Stimulated activated CD4-positive, alpha-beta T cell treated with anti-CD3 and anti-CD28 coated beads, Interleukin-4, amount 100 ng/mL, for 24 hours (primary cell): ENCODE measurements at places on chromosomes 1 and 21.

GRCh38 chr1:2630498-2631135 is 2.2 kb downstream of the MMEL1 start:
- DNase-seq = no peak

GRCh38 chr1:160342526-160342925 is 524 bp downstream of the COPA start:
- DNase-seq = peak; percentile 5

GRCh38 chr1:202063093-202063492 is 52.7 kb downstream of the ELF3 start:
- no peak for DNase-seq

DNA sequence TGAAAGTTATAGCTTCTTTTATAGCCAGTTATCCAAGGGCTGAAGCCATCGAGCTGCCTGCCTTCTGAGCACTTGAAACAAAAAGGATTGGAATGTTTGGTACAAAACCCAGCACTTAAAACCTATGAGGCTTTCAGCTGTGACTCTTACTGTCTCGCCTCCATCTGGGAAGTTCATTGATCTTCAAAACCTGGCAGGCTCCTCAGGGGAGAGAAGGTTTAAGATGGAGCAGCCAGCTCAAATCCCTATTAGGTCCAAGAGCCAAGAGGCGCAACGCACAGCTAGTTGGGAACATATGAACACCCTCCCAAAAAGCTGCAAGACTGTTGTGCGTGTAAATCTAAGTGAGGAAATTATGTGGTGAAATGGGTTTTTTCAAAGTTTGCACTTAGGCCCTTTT is 33.4 kb downstream of the BACE2 start:
- no peak for DNase-seq

DNA sequence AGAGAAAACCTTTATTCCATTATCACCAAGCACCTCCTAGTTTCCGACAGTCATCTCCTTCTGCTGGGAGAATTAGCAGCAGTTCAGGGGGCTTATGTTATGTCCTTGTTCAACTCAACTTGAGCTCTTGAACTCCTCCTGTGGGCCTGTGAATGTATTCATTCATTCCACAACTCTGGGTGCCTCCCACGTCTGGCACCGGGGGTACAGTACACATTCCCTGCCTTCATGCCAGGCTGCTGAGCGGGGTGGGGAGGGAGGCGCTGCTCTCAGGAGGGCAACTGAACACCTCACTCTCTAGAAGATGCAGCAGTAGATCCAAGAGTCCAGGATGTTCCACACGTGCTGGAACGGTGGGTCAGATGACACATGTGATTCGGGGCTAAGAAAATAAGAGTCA is 4.3 kb upstream of the MX2 start:
- no peak for DNase-seq

- DNase-seq = no peak
These were observed 1.3 kb downstream of the USF1 start for GRCh38 chr1:161044535-161044907.

DNA sequence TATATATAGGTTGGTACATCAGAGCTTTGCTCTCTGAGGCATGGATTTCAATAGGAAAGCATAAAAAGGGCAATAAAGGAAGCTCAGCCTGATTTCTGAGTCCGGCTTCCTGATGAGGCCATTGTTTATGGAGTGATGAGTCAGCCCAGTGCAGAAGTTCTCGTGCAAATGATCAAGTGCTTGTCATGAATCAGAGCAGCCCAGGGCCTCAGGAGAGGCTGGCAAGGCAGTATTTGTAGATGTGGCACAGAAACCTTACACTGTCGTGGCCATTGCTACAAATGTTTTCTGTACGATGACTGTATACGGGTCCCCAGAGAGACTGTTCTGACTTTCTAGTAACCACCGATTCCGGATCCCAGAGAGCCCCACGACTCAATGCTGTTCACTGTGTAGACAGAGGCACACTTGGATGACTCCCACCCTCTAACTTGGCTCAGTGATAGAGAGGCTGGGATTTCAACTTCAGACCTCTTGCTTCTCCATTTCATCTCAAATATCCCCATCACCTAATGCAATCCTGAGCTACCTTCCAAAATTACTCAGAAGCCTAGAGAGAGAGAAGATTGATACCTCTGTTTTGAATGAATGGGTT is 26.8 kb downstream of the UMODL1 start:
- DNase-seq = no peak

- DNase-seq = no peak
These were observed 9.6 kb downstream of the CCDC185 start for GRCh38 chr1:223402790-223403142.

GRCh38 chr1:18883636-18884418 is 18.5 kb downstream of the ALDH4A1 start:
- peak; percentile 77 for DNase-seq

GRCh38 chr1:82598337-82598736 is 797.6 kb downstream of the ADGRL2 start:
- no peak for DNase-seq

GRCh38 chr1:156639601-156640101 is 2.3 kb upstream of the BCAN start:
- DNase-seq = no peak

DNA sequence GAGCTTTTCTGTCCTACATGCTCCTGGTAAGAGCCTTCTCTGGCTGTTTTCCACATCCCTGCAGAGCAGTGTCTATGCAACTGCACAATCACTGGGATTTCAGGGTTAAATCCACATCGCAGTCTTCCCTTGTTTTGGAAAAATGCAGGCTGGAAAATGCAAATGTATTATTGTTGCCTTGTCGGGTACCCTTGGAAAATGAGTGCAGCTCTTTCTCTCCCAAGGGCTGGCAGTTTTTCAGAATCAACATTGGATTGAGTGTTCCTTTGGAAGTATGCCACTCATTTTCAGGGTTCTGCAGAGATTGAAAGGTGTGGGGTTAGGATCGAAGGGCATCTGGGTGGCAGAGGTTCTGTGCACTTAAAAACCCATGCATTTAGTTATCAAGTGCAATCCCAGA is 3.2 kb downstream of the NOS1AP start:
- no peak for DNase-seq

DNA sequence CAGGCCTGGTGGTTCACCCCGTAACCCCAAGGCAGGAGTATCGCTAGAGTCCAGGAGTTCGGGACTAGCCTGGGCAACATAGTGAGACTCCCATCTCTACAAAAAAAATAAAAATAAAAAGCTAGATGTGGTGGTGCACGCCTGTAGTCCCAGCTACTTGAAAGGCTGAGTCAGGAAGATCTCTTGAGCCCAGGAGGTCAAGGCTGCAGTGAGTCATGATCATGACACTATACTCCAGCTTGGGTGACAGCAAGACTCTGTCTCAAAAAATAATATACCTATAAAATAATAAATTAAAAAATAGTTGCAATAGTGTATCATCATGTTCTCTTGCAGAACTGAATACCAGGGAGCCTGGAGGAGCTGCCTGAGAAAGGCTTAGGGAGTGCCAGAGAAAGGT is 19.9 kb upstream of the TMEM39B start:
- DNase-seq = no peak

DNA sequence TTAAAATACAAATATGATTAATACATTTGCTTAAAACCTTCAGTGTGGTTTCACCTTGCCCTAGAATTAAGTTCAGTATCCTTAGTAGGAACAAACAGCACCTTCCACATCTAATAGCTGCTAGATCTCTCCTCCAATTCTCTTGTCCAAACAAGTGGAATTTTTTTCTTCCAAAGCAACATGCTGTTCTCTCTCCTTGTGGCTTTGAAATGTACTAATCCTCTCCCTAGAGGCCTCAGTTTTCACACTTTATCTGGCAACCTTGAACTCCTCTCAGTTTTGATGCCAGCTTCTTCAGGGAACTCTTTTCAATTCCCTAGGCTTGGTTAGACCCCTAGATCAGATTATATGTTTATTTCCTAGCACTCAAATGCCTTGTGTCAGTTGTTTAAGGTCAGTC is 87.0 kb downstream of the GLUL start:
- no peak for DNase-seq

DNA sequence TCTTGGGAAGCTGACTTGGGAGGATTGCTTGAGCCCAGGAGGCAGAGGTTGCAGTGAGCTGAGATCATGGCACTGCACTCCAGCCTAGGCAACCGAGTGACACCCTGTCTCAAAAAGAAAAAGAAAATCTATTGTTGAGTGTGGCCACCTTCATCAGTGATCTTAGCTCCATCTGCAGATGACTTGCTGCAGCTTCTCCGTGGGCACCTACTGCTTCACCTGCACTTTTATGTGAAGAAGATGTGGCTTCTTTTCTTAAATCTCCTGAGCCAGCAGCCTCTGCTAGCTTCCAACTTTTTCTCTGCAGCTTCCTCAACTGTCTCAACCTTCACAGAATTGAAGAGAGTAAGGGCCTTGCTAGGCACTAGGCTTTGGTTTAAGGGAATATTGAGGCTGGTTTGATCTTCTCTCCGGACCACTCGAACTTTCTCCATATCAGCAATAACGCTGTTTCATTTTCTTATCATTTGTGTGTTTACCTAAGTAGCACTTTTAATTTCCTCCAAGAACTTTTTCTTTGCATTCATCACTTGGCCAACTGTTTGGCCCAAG is 28.0 kb downstream of the AGPAT3 start:
- DNase-seq = no peak

DNA sequence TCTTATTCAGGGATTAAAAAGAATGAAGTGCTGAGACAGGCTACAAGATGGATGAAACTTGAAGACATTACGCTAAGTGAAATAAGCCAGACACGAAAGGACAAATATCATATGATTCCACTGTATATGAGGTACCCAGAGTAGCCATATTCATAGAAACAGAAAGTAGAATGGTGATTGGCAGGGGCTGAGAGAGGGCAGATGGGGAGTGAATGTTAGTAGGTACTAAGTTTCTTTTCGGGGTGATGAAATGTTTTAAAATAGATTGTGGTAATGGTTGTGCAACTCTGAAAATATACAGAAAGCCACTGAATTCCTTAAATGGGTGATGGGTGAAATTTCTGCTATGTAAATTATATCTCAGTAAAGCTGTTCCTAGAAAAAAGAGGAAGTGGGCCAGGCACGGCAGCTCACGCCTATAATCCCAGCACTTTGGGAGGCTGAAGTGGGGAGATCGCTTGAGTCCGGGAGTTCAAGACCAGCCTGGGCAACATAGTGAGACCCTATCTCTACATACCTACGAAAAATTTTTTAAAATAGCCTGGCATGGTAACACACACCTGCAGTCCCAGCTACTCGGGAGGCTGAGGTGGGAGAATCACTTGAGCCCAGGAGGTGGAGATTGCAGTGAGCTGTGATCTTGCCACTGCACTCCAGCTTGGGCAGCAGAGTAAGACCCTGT is 15.9 kb downstream of the SLC27A3 start:
- no peak for DNase-seq

GRCh38 chr1:52520148-52520547 is 32.7 kb downstream of the TUT4 start:
- no peak for DNase-seq

GRCh38 chr21:36494557-36494956 is 14.6 kb upstream of the CLDN14 start:
- DNase-seq = no peak

- DNase-seq = no peak
These were observed 9.7 kb downstream of the MAPKAPK2 start for GRCh38 chr1:206694171-206695124.

DNA sequence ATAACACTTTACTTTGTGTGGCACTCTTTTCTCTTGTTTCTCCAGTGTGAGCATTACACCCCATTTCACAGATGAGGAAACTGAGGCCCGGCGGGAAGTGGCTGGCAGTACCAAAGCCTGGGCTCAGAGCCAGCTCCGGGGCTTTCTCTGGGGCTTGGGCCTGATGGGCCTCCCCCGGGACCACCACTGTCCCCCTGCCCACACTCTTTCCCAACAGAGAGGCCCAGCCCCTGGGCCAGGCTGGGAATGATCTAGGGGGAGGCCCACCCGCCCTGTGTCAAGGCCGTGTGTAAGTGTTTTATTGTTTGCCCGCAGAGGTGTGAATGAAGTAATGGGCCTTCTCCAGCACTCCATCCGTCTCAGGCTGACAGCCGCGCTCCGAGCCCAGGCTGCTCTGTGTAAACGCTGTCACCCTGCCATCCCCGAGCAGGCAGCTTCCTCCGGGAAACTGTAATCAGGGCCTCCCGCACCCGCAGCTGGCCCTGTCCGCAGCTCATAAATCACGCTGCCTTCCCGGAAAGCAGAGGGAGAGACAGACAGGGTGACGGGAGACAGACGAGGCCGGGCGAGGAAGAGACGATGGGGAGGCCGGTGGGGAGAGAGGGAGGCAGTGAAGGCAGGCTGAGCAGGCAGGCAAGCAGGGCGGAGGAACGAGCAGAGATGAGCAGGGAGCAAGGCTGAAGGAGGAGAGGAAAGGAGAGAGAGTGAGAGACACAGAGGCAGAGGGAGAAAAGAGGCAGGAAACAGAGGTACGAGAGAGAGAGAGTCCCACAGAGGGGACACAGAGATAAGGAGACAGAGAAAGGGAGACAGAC is 109.7 kb upstream of the ZBTB40 start:
- DNase-seq = no peak

GRCh38 chr1:235913311-235913710 is 46.6 kb upstream of the LYST start:
- no peak for DNase-seq

GRCh38 chr1:20829531-20829930 is 42.4 kb upstream of the HP1BP3 start:
- no peak for DNase-seq

GRCh38 chr1:173295391-173295790 is 88.3 kb upstream of the TNFSF4 start:
- DNase-seq = no peak

DNA sequence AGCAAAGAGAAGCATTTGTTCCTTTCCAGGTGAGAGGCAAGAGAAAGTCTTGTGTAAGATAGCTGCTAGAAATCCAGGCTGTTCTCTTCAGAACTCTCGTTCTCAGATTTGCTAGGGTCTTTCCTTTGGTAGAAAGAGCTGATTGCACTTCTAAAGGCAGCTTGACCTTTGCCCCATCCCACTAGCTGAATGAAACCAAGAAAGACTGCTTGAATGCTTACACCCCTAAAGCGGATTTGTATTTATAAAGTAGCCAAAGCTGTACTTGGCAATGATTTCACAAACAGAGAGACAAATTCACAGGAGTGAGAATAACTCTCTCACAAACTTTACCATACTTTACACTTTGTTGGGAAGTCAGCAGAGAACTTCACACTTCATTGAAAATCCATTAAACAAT is 424.1 kb downstream of the TTLL7 start:
- no peak for DNase-seq

- DNase-seq = no peak
These were observed 37.1 kb downstream of the SNX7 start for GRCh38 chr1:98698625-98699024.

DNA sequence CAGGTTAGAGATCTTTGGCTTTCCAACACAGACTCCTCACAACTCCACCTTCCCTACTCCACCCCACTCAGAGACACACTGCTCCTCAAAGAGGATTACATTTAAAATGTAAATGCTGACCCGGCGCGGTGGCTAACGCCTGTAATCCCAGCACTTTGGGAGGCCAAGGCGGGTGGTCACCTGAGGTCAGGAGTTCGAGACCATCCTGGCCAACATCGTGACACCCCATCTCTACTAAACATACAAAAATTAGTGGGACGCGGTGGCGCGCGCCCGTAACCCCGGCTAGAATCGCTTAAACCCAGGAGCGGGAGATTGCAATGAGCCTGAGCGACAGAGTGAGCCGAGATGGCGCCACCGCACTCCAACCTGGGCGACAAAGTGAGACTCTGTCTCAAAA is 1.8 kb upstream of the ANP32E start:
- DNase-seq = no peak

- DNase-seq = no peak
These were observed 1.2 kb downstream of the NHLH2 start for GRCh38 chr1:115839679-115840237.

GRCh38 chr1:151585622-151586021 is 26.2 kb upstream of the SNX27 start:
- no peak for DNase-seq

GRCh38 chr1:199746666-199747384 is 280.7 kb upstream of the NR5A2 start:
- no peak for DNase-seq

- DNase-seq = no peak
These were observed 8.7 kb upstream of the CD34 start for GRCh38 chr1:207919523-207920170.
